ENCODE measurements at places on chromosomes 12 and 14. TPM values are rescaled to one million over a fixed set of nuclear protein-coding genes. Genes with fewer than 3 reads are reported as not detected.

GRCh38 chr14:50230401-50230700, 1.0 kb downstream of the SOS2 start:
- no peak for DNase-seq

Gene GZMH
- 0.56 TPM for total RNA-seq

Gene ERBB3
- total RNA-seq = 0.47 TPM

Gene PGAM5
- total RNA-seq = 15.1 TPM

Gene LALBA
- total RNA-seq = not detected

DNA sequence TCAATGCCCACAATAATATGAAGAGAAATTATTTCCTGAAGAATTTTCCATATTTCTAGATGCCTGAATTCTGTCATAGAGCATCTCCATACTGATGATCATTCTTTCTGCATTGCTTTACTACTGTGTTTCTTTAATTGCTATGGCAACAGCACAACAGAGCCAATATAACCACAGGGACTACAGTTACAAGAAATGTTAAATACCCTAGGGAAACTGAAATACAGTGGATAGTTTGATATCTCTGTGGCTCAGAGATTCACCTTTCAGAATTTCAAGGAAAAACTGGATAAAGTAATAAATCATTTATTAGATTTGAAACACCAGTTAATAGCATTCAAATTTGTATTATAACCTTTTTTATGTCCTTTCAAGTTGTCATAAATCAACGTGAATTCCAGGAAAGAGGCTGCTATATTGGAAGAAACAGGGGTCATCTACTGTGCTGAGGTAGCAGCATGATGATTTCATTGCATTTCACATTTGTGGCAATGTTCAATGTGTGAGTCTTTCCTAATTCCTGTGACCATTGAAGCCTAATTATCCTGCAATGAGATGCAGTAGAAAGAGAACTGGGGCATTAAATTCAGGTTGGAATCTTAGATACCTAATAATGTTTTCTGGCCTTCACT, 267.1 kb downstream of the LRFN5 start:
- no peak for DNase-seq

- DNase-seq = no peak
Measured at GRCh38 chr12:26162905-26163304, 32.5 kb upstream of the SSPN start.

DNA sequence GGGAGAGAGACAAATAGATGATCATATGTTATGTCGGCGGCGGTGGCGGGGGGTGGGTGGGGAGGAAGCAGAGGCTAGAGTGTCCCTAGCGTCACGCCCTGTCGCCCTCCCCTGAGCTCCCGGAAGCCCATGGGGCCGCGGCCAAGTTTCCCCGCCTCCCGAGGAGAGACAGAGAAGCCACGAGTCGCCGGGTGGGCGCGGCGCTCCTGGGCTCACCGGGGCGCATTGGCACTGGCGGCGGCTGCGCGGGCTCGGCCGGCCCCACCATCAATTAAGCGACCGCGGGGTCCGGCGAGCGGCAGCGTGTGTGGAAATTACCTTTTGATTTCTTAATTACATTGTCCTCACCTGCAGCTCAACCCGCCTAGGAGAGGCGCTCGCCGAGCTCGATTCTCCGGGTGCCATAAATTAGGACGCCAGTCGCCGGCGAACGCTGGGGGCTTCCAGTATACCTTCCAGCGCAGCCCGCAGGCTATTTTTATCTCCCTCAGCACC, 119.9 kb upstream of the LHX5 start:
- DNase-seq = no peak

Gene TDRD9
- 0.27 TPM for total RNA-seq

DNA sequence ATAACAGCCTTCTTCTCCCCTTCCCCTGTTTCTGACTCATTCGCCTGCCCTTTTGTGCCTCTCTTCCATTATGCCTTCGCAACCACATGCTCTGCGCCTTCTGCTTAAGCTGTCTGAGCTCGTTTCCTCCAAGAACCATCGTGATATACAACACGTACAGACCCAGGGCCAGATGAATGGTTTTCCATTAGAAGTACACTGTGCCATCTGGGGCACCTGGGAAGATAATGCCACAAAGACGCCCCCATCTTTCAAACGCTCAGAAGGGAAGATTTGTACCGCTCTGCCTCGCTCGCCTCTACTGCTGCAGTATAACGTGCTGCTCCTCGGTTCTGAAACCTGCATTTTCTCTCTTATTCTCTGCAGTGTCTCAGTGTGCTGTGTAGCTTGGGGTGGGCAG, 470.9 kb upstream of the STXBP6 start:
- DNase-seq = no peak

Gene OR6C3
- total RNA-seq = not detected

DNA sequence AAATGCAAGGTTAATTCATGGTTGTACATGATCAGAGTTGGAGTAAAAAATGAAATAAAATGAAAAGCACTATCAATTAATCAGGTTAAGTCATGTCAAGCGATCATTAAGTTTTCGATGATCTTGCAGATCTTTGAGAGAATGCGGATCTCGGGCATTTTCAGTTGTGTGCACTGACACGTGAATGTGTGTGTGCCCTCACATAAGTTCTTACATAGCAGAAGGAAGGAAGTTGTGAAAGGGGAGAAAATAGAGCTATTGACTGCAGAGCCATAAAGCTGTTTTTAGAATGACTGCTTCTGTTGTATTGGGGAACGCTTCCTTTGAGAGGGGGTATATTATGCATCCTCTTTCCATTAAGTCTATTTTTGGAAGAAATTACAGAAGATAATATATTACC, 101.3 kb downstream of the HMGA2 start:
- DNase-seq = no peak

DNA sequence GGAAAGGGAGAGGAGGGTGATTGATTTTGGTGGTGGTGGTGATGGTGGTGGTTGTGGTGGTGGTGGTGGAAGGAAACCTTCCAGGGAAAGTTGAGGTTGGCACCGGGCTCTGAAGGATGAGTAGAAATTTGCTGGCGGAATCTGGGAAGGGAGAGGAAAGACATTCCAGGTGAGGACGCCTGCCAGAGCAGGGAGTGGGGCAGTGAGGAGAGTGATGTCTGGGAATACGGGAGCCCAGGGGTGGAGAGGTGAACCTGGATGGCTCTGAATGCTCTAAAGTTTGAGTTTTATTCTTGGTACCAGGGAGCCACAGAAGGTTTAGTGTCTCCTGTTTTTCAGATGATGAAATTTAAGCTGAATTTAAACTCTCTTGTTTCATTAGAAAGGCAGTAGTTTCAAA, 16.0 kb downstream of the CHST11 start:
- no peak for DNase-seq
